ENCODE measurements at places on chromosomes 13 and 19.

- peak; percentile 3 for DNase-seq
These were observed 11.6 kb downstream of the CTU1 start for GRCh38 chr19:51096473-51097165.

- DNase-seq, result peak; percentile 66
These were observed 55.0 kb downstream of the ZIC5 start for GRCh38 chr13:99916366-99917103.

DNA sequence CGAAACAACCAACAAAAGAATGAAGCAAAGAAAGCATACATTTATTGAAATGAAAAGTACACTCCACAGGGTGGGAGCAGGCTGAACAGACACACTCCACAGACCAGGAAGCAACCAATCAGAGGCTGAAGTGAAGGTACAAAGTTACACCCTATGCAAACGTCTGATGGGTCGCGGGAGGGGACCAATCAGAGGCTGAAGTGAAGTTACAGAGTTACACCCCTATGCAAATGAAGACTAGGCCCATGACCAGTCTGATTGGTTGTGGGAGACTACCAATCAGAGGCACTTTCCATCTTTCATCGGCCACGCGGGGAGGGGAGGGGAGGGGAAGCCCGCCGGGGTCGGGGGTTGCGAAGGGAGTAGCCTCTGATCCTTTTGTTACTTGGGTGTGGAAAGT, 12.4 kb upstream of the FBL start:
- peak; percentile 82 for DNase-seq

DNA sequence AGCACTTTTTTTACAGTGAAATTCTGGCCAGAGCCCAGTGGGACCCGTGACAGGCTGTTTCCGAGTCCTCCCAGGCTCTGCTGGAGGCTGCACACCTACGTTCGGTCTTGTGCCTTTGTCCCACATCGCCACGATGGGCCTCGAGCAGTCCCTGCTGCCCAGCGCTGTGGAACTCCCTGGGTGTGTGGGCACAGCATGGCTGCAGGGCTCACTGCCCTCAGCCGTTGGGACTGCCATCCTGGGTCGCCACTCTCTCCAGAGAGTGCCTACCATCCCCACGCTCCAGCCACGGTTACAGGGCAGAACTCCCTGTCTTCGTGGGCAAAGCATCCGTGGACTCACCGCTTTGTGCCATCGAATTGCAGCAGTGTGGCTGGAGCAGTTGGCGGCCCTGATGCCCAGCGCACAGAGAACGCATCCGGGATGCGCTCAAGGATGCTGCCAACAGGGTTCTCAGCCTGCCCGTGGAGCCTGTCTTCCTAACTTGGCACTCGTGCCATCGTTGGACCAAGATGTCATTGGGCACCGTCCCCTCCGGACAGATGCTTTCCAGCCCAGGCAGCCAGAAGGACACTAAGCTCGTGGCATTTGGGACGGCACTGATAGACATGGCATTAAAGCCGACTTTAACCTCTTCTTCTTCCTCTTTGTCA, 85.0 kb upstream of the ARHGEF7 start:
- no peak for DNase-seq

- peak; percentile 69 for DNase-seq
These were observed 11.0 kb downstream of the CTU1 start for GRCh38 chr19:51097166-51097738.

- DNase-seq, result no peak
These were observed 472.2 kb downstream of the MYO16 start for GRCh38 chr13:109101550-109102144.

DNA sequence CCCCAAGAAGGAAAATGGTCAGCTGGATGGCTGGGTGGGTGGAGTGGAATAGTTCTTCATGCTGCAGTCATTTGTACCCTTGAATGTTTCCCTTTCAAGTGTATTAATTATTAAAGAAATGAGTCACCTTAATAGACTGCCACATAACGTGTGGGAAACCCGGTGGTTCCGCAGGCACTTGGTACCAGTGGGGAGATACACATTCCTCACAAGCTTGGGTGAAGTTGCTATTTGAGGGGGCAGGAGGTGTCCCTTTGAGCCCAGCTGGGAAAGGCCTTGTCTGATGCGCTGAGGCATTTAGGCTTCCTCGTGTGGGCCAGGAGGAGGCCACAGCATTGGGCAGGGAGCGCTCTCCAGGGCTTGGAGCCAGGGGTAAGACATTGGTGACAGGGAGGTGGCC, 57.7 kb downstream of the ATP8A2 start:
- DNase-seq, result no peak

GRCh38 chr19:46610851-46611770, 10.0 kb downstream of the CALM3 start:
- peak; percentile 61 for DNase-seq

GRCh38 chr19:4803736-4804695, 12.5 kb downstream of the FEM1A start:
- DNase-seq, result peak; percentile 69

GRCh38 chr13:106286811-106287210, 248.7 kb downstream of the EFNB2 start:
- DNase-seq, result no peak

GRCh38 chr19:46787331-46788261, 798 bp downstream of the SLC1A5 start:
- DNase-seq, result peak; percentile 34

GRCh38 chr13:25067064-25067463, 28.9 kb upstream of the PABPC3 start:
- no peak for DNase-seq

- DNase-seq, result peak; percentile 69
These were observed 40.3 kb downstream of the ZNF787 start for GRCh38 chr19:56080669-56081401.

DNA sequence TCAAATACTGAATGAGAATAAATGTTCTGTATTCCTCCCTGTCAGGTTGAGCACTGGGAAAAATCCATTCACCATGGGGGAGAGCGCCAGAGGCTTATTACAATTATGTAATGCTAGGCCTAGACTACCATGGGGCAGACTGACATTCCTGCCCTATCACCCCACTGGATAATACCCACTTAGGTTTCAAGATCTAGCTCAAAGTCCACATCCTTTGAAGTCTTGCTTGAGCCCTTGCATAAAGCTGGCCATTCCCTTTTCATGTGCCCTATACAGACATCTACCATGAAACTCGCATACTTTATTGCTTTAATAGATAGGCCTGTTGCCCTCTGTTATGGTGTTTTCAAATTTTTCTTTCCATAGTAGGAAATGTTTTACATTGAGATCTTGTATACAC, 149.3 kb downstream of the RGCC start:
- no peak for DNase-seq

GRCh38 chr13:94305934-94306333, 173.5 kb downstream of the DCT start:
- DNase-seq, result no peak

- DNase-seq, result peak; percentile 53
These were observed 552 bp upstream of the GRWD1 start for GRCh38 chr19:48445256-48445605.

Measured in CD4-positive, alpha-beta T cell treated with Interleukin-10 for 1 hour (primary cell).